ENCODE measurements at places on chromosomes 4 and X.

DNA sequence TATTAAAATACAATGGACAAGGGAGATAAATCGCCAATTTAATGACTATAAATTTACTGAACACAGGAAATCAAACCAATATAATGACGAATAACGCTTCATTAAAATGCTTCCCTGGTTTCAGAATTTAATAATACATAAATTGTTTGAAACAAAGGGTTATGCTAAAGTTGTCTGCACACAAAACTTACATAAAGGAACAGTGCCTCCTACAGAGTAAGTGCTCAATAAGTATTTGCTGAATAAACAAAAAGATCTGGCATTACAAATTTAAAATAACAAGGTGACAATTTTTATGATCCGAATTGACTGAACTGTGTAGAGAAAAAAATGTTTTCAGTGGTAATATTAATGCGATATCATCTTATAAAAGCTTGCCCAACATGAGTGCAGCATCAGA is 69.6 kb downstream of the NOCT start:
- DNase-seq: no peak

GRCh38 chrX:149037281-149037870 is 467.7 kb downstream of the IDS start:
- no peak for DNase-seq

- DNase-seq: no peak
Observed at GRCh38 chr4:85180533-85180932, 214.0 kb upstream of the WDFY3 start.

- DNase-seq: no peak
Observed at GRCh38 chrX:8235026-8235425, 64.0 kb upstream of the VCX2 start.

DNA sequence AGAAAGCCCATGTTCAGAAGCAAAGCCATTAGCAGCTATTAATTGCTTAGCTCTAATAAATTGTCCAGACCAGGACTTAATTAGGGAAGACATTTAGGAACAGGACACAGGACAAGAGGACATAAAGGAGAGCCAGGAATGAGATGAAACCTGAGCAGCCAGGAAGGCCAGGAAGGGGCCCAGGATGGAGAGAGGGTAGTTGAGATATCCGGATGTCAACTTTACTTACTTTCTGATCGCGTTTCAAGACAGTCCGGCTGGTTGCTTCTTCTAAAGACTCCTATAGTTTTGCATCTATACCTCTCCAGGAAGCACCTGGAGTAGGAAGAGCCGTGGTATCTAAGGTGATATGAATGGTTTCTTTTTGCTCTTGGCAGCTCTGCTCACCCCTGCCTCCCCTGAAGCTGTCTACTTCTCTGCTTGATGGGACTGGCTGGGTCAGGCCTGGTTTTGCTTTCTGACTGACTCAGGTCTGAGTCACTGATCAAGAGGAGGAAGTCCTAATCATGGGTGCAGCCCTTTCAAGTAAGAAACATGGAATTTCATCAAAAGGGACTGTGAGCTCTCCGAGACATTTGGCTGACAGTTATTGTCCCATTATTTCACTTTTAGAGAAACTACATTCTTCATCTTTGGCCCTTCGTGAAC is 733.3 kb downstream of the RPA4 start:
- no peak for DNase-seq

DNA sequence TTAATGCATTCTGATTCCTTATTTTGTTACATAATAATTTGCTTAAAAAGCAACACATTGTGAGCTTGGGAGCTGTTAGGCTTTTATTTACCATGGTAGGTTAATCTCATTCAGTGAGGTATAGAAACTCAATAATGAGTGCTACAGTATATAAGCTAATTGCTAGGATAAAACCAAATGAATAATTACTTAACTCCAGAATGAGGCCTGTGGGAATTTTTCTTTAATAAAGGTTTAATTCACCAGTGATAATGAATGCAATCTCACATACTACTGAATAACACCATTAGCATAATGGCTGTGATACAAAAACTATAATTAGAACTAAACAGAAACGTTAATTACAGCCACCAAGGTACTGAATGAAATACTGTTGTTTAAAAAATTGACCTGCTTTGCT is 326.3 kb downstream of the IQCM start:
- no peak for DNase-seq
